Stimulated activated CD4-positive, alpha-beta T cell treated with anti-CD3 and anti-CD28 coated beads, Interleukin-1b, Interleukin-23, amount 100 ng/mL, for 1 hour (primary cell): ENCODE measurements at places on chromosomes 12 and 14.

GRCh38 chr12:53344487-53344823 is 8.3 kb upstream of the SP7 start:
- no peak for DNase-seq

DNA sequence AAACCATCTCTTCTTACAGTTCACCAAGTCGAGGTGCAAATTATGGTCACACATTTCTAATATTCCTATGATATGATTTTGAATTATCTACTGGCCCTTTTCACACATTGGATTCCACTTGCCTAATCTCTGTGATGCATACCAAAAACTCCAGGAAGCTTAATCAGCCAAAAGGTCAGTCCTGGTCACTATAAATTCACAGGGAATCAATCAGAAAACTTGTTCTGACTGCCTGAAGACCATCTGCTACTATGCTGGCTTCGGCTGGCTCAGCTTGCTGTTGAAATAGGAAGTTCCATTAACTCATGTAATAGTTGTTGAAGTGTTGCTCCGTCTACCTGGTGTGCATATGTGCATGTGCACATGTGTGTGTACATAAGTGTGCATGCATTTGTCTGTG is 142.8 kb upstream of the FLRT2 start:
- no peak for DNase-seq

DNA sequence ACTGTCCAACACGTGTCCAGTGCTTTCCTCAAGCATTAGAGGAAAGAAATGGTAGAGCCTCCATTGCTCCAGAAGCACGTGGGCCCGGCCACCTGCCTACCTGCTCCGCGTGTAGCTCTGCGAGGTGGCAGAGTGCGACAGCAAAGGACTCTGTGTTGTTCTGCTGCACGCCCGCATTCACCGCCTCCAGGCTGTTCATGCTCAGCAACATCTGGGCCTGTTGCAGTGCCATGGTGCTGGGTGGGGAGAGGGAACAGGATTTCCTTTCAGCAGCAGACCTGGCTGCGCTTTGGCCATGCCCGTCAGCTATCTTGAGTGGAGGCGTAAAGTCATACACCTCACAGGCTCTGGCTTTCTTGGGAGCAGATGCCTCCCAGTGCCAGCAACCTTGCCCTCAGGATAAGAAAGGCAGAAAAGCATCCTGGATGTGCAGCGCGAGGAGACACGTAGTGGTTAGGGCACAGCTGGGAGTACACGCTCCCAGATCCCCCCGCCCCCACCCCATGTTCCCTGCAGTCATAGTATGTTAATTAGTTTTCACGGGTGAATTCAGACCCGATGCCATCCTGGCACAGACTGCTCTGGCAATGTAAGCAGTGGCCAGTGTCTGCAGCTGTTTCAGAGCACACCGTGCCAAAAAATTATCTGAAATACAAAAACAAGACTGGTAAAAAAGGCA is 25.1 kb downstream of the ANAPC5 start:
- DNase-seq: no peak

DNA sequence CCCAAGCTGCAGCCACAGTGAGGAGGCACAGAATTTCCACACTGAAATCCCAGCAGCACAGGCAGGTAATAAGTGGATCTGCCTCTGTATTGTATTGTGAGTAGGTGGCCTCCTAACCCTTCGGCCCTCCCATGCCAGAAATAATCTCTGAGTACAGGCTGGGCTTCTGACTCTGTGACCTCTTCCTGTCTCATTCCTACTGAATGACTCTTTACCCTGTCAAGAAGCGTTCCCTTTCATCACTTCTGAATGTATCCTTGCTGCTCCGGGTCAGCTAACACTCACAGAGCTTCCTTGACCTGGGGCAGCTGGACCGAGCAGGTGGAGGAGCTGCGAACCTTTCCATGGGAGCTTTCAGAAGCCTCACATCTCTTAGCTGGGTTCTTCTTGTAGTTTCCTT is 119.6 kb downstream of the SLC8A3 start:
- DNase-seq: no peak

DNA sequence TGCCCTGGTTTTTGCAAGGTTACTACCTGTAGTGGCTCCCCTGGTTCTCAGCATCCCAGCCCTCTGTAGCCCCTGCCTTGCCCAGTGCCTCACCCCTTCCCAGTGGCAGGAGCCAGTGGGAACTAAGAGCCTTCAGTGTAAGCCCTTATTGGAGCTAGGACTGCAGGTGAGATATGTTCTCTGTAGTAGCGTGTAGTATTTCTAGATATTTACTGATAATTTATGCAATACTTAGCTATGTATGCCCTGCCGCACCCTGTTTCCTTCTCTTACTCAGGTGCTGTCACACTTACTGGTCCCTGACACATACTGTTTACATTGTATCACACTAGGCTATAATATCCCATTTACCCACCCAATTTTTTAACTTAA is 3.6 kb downstream of the BMAL2 start:
- no peak for DNase-seq

GRCh38 chr12:102776041-102776440 is 141.0 kb downstream of the PAH start:
- no peak for DNase-seq

DNA sequence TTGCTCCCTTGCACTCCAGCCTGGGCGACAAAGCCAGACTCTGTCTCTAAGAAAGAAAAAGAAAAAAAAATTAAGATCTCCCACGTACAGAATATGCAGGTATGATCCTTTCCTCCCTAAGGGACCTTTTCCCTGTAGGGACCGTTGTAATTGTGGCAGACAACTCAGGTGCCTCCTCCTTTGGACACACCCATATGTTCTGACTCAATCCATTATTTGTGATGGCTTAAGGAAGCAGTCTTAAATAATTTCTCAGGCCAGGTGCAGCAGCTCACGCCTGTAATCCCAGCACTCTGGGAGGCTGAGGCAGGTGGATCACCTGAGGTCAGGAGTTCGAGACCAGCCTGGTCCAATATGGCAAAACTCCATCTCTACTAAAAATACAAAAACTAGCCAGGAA is 53.1 kb downstream of the TMCC3 start:
- no peak for DNase-seq

DNA sequence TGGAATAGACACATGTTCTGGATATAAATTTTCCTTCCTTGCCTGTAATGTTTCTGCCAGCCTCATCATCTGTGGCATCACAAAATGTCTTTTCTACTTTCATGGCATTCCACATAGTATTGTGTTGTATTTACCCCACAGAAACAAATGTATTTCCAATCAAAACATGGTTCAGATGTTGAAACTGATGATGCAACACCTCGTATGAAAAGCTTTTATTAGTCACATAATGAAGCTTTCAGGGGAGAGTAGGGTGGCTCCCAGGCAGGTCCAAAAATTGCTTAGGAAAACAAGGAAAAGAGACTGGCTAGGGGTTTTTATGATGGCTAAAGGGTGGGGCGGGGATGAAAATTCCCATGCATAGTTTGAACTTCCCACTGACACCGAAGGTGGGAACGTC is 29.1 kb upstream of the ZNF641 start:
- DNase-seq: no peak

DNA sequence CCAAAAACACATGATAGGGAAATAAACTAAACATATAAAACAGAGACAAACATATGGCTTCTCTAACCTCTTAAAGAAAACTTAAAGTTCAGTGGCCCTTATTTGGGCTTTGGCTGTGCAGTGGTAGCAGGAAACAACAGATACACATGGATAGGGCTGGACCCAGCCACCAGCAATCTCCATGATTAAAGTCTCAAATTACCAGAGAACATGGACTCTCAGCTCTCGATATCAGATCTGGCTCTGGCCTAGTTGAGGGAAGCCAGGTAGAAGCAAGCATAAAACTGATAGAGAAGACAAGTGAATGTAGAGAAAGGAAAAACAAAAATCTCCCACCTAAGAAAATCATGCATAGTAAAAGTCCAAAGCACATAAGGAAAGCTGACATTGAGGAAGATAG is 164.8 kb downstream of the ITPR2 start:
- DNase-seq: no peak

GRCh38 chr12:82966001-82966559 is 279.4 kb downstream of the TMTC2 start:
- DNase-seq: no peak

DNA sequence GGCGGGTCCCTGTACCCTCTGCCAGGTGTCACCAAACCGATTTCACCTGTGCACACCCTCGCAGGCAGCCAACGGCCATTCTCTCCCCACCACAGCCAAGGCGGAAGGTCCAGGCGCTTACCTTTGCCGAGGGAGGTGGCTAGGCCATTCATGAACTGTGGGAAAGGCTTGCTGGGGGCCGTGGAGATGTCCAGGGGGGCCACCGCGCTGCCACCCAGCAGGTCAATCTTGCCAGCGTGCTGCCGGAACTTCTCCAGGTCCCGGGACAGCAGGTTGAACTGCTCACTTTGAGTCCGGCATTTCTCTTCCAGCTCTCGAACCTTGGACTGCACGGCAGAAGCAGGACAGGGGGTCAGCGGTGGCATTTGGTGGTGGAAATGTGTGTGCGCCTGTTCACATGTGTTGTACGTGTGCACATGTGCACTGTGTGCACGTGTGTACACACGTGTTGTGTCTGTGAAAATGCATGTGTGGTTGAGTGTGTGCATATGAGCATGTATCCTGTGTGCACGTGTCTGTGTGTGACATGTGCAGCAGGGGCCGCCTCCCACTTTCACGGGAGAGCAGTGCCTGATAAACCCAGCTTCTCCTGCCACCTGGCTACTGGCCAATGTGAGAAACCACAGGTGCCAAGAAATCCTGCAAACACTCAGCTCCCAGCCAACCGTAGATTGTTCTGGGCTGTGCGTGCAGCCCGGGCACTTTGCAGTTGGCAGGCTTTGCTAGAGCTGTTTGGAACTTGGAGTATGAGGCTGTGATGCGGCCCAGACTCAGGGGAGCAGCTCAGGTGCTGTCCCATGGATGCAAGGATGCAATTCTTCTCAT is 118.9 kb downstream of the PIWIL1 start:
- no peak for DNase-seq

- DNase-seq: no peak
Measured at GRCh38 chr12:131921866-131922769, 7.0 kb upstream of the PUS1 start.

GRCh38 chr12:54364413-54364812 is at the start of gene GPR84:
Gene GPR84 (minus strand): TSS chr12:54364486. CDS start chr12:54363851, 635 bp downstream.
- no peak for DNase-seq

- DNase-seq: no peak
Measured at GRCh38 chr14:37711831-37712475, 116.5 kb downstream of the TTC6 start.

GRCh38 chr14:65062096-65063075 is 39.9 kb downstream of the MAX start:
- DNase-seq: no peak

DNA sequence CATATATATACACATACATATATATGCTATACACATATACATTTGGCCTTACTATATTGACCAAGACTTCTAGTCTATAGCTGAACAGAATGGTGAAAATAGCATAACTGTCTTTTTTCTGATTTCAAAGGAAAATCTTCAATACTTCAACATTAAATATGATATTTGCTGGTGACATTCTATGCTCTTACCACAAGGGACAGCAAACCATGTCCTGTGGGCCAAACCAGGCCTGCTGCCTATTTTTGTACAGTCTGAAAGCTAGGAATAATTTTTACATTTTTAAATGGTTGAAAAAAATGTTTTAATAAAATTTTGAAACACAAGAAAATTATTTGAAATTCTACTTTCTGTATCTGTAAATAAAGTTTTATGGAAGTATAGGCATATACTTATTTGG is 63.6 kb downstream of the EML5 start:
- no peak for DNase-seq

DNA sequence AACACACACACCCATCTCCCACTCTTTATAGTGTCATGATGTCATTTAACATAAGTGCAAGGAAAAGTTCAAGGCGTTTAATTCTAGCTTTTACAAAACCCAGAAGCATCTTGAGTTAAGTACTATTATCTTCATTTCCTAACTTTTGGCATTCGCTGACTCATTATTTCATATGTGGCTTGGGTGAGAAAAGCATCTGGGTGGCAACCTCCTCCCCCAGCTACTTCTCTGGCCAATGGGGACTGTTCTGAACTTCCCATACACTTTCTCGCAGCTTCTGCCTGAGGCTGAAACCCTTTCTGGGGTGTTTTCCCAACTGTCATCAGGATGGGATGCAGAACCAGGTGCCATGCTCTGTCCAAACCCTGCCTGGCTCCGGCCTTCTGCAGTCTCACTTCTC is 2.8 kb upstream of the MARK3 start:
- DNase-seq: no peak

DNA sequence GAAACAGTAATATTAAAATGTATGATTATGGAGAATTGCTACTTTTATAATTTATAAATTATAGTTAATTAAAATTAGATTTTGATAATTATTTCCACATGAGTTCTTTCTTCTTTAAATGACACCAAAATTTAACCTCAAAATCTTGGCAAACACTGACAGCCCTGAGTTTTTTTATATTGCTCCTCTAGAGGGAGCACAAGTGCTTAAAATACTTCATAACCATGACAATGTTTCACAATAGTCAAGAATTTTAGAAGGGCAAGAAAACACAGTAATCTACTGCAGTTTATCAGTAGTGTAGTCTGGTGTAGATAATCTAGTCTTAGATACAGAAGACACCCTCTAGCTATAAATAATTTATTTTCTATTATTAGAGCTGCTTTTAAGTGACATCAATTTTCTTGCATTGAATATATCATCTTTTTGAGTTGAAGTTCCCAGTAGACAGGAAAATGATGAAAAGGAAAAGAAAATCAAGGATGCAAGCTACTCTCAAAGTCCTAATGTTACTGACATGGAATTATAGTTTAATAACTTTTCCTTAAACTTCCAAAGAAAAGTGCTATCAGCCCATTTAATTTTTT is 14.3 kb upstream of the PTGER2 start:
- no peak for DNase-seq

DNA sequence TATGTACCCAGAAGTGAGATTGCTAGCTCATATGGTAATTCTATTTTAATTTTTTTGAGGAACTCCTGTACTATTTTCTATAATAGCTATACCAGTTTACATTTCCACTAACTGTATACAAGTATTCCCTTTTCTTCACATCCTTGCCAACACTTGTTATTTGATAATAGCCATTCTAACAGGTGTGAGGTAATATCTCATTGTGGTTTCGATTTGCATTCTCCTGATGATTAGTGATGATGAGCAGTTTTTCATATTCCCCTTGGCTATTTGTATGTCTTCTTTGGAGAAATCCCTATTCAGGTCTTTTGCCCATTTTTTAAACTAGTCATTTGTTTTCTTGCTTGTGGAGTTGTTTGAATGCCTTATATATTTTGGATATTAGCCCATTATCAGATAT is 121.3 kb downstream of the BBS10 start:
- DNase-seq: no peak

GRCh38 chr14:34655959-34656358 is 26.0 kb upstream of the SNX6 start:
- DNase-seq: no peak

DNA sequence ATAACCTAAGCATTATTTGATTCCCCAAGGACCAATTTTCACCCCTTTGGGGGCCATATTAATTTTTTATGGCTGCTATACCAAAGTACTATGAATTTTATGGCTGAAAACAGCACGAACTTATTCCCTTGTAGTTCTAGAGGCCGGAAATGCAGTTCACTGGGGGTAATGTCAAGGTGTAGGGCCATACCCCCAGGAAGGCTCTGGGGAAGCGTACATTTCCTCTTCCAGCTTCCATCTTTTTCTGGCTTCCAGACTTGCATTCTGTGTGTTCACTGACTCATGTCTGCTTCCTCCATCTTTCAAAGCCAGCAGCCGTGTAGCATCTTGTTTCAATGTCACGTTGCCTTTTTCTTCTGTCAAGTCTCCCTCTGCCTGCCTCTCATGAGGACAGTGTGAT is 133.5 kb downstream of the BICD1 start:
- DNase-seq: no peak
